Activated T-helper 2 cell treated with anti-CD3 and anti-CD28 coated beads, Interferon-gamma antibody, Interleukin-2, Interleukin-4, amounts not matched to agents 10 μg/mL and 5 μg/mL and 100 μg/mL, durations not matched to agents 14 hours and 24 hours and 36 hours (primary cell): ENCODE measurements at places on chromosomes 6 and 20.

DNA sequence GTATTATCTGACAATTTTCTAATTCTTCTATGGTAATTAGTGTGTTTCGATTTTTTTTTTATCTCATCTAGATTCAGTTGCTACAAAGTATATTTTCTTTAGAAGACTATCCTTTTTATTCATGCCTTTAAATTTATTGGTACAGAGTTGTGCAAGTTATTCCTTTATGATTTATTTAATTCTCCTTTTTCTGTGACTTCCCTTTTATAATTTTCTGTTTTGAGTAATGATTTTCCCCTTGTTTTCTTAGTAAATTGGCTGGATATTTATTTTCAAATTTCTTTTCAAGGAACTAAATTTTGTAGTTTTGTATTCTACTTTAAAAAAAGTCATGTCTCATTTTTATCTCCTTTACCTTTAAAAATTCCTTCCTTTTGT, 2.4 kb upstream of the IL22RA2 start:
- DNase-seq = no peak

GRCh38 chr20:40251284-40251932, 437.6 kb downstream of the MAFB start:
- no peak for DNase-seq

DNA sequence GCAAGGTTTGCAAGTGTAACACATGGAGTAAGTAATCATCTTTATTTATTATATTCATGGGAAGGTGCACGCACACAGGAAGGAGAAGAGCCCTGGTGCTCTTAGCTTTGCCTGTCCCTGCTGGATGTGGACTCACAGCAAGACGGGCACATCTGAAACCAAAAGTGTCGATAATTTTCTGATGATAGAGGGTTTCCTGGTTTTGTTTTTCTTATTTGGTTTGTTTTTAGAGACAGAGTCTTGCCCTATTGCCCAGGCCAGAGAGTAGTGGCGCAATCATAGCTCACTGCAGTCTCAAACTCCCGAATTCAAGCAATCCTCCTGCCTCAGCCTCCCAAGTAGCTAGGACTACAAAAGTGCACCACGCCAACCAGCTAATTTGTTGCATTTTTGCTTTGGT, 7.8 kb upstream of the KHDC1L start:
- DNase-seq = no peak

DNA sequence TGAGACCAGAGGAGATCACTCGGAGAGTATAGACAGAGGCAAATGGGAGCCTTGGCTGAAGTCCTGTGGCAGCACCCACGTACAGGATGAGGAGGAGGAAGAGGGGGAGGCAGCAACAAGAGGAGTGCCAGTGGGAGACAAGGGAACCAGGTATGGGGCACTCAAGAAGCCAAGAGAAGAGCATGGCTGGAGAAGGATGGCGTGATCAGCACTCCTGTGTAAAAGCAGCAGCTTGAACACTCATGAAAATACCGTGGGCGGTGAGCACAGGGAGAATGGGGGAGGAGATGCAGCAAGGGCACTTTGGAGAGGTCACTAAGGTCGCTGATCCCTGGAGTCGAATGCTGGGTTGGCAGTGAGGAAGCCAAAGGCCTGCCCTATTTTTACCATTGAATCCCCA, 51.2 kb upstream of the PRND start:
- no peak for DNase-seq
